LHCN-M2 (cell line): ENCODE measurements at places on chromosomes 13 and 19. TPM values are rescaled to one million over a fixed set of nuclear protein-coding genes. Genes with fewer than 3 reads are reported as not detected.

DNA sequence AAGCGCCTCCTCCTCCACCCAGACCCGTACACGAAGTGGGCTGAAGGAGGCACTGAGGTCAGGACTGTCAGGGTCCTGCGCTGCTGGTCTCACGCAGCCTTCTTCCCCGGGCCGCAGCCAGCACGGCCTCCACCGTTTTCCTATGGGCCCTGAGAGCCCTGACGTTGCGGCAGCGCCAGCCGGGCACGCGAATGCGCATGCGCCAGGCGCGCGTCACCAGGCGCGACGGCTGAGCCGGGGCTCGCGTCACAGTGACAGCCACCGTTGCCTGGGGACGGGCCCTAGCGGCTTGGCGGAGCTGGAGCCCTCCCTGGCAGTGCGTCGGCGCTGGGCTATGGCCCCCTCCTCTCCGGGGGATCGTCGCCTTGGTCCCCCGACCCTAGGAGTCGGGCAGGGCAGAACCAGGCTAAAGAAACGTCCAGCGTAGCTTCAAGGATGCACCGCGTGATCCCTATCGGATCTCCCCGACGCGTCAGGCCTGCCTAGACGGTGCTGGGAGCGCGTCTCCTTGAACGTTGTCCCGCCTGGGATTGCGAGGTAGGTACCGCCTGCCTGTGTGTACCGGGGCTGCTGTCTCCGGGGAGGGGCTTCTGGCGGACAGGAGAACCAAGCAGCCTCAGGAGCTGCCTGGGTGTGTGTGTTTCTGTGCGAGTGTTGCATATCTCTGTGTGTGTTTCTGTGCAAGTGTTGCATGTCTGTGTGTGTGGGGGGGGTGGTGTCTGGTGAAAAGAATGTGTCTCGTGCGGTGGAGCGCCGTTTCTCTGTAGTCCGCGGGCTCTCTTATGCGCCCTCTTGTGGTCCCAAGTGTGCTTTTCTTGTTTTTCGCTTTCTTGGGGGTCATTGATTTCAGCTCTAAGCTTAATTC lies 43.2 kb downstream of the ZNF571 start:
- DNase-seq = no peak

- no peak for DNase-seq
These were observed 21.8 kb upstream of the ZNF30 start for GRCh38 chr19:34904664-34905527.

The C19orf81 gene
- total RNA-seq = not detected in 2 replicates

DNA sequence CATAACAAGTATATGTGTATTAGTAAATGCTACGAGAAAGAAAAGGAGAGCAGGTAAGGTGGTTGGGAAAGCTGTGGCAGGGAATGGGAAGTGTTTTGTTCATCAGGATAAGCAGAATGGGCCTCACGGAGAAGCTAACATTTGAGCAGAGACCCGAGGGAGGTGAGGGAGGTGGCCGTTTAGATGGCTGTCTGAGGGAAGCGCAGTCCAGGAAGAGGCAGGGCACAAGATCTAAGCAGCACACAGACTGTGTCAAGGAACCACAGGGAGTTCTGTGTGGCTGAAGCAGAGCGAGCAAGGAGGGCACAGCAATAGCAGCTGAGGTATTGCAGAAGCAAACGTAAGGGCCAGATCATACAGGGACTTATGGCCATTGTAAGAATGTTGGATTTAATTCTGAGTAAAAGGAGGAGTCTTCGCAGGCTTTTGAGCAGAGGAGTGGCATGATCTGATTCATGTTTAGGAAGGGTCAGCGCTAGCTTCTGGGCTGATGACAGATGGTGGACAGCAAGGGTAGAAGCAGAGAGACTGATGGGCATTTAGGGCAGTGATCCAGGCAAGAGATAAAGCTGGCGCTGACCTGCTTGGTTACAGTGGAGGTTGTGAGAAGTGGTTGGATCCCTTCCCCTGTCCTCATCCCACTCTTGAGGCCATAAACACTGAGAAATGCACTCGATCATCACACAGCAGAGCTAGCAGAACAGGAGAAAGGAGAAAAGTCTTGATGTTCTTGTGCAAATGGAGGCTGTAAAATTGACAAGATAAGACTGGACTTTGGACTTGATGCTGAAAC lies 199.9 kb downstream of the LACC1 start:
- DNase-seq = no peak

- DNase-seq = no peak
These were observed 76.9 kb downstream of the TNFSF13B start for GRCh38 chr13:108346376-108346775.

- DNase-seq = no peak
These were observed 179.8 kb upstream of the NBEA start for GRCh38 chr13:34762312-34762711.

The KLHL1 gene
- not detected in 2 replicates for total RNA-seq

The KLK13 gene
- not detected in 2 replicates for total RNA-seq

The SHANK1 gene
- total RNA-seq = 3.6 and 6.3 TPM in 2 replicates

The CACNG7 gene
- 0.13 and 0.23 TPM in 2 replicates for total RNA-seq

The C19orf44 gene
- 2.4 and 3.8 TPM in 2 replicates for total RNA-seq

DNA sequence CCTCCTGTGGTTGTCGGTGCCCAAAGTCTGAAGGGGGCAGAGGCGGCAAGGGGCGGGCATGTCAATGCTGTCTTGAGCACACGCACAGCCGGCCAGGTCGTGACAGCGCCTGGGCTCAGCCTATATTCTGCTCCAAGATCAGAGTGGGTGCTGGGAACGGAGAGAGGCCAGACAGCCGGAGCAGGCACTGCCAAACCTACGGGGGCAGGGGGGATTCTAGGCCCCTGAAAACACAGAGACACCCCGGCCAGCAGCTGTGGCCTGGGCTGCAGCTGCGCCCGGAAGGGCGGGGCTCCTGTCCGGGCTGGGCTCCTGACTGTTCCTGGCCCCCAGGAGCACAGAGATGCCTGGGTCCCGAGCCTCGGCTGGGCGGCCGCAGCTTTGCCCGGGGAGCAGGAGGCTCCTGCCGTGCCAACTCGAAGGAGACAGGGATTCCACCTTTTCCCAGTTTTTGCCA lies 2662.9 kb upstream of the PCDH20 start:
- no peak for DNase-seq

GRCh38 chr19:4642625-4643024 lies 3.3 kb downstream of the TNFAIP8L1 start:
- no peak for DNase-seq

The TMEM272 gene
- total RNA-seq = not detected in 2 replicates

The CCDC70 gene
- total RNA-seq = not detected in 2 replicates

DNA sequence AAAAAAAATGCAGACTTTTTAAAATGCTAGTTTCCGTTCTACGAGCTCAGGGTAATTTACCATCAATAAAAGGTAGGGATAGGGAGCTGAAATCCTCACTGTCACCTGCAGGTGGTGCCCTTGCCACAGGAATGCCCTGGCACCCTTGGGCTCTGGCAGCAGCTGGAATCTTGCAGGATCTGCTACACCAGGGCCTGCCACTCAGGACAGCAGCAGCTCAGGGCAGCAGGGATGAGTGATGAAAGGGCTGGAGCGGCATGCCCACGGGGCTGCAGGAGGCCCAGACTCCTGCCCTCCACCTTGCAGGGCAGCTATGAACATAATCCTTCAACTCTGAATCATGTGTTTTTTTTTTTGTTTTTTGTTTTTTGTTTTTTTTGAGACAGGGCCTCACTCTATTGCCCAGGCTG lies 54.0 kb downstream of the GNG7 start:
- DNase-seq = peak; percentile 86

GRCh38 chr13:46627462-46627861 lies 74.5 kb downstream of the LRCH1 start:
- DNase-seq = no peak

The CBARP gene
- 4.6 and 4.7 TPM in 2 replicates for total RNA-seq

GRCh38 chr13:90919153-90919552 lies 428.3 kb upstream of the MIR17HG start:
- no peak for DNase-seq

DNA sequence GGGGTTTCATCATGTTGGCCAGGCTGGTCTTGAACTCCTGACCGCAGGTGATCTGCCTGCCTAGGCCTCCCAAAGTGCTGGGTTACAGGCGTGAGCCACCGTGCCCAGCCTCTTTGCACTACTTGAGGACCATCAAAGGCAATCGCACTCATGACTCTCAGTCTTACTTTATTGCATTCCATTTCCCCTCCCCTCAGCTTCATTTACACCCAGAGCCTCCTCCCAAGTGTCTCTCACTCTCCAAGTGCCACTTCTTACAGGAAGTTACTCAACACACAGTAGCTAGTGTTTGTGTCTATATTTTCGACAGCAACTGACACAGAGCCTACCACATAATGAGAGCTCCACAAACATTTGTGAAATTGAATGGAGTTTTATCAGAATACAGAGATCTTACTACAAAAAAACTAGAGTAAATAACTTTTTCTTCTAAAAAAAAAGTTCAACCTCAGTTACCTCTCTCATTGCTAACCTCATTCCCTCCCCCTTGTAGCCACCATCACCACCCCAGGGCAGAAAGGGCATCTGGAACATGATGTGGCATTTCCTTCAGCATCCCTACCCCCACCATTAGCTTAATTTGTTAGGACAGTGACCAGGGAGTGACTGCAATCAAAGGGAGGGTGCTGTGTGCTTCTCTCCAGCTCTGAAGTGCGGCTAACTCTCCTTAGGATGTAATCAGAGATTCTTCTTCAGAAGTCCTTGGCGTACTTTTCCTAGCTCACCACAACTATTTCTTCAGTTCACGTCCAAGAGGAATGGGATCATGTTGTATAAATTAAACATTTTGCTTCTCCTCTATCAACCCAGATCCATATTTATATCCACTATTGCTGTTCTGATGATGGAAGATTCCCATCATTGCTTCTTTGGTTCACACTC lies 17.0 kb upstream of the RUBCNL start:
- DNase-seq = no peak

The CD22 gene
- 1.0 and 2.2 TPM in 2 replicates for total RNA-seq

The EID2 gene
- total RNA-seq = 9.7 and 14.8 TPM in 2 replicates

The RASAL3 gene
- 0.06 TPM in 1 of 2 replicates, not detected in the other for total RNA-seq

DNA sequence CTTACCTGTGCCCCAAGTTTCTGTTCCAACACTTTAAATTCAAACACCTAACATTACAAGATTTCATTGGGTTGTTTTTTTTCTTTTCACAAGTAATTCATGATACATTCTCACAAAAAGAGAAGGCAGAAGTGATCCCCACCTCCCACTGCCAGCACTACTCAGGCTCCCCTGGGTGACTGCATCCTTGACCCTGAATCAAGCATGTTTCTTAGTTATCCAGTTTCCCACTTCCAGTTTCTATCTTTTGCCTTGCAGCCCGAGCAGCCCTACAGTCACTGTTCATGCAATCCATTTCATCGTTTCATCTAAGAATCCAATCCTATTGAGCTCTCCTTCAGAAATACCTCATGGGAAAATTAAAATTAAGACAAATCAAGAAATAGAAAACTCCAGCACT lies 61.4 kb downstream of the RNASEH2B start:
- no peak for DNase-seq

The CERS4 gene
- total RNA-seq = not detected in 2 replicates

- DNase-seq = no peak
These were observed 6.7 kb downstream of the ATP1A3 start for GRCh38 chr19:41987141-41987860.

- no peak for DNase-seq
These were observed 161.9 kb downstream of the B3GLCT start for GRCh38 chr13:31361673-31362072.

The C2CD4C gene
- total RNA-seq = 0.29 and 0.32 TPM in 2 replicates

- no peak for DNase-seq
These were observed 8.9 kb downstream of the TTYH1 start for GRCh38 chr19:54424201-54424600.

- peak; percentile 89 for DNase-seq
These were observed at the start of gene SLC25A30 for GRCh38 chr13:45417790-45418534. Gene SLC25A30, minus strand, starts transcription at chr13:45418373. Its CDS starts 6,948 bp downstream, at chr13:45411425.

DNA sequence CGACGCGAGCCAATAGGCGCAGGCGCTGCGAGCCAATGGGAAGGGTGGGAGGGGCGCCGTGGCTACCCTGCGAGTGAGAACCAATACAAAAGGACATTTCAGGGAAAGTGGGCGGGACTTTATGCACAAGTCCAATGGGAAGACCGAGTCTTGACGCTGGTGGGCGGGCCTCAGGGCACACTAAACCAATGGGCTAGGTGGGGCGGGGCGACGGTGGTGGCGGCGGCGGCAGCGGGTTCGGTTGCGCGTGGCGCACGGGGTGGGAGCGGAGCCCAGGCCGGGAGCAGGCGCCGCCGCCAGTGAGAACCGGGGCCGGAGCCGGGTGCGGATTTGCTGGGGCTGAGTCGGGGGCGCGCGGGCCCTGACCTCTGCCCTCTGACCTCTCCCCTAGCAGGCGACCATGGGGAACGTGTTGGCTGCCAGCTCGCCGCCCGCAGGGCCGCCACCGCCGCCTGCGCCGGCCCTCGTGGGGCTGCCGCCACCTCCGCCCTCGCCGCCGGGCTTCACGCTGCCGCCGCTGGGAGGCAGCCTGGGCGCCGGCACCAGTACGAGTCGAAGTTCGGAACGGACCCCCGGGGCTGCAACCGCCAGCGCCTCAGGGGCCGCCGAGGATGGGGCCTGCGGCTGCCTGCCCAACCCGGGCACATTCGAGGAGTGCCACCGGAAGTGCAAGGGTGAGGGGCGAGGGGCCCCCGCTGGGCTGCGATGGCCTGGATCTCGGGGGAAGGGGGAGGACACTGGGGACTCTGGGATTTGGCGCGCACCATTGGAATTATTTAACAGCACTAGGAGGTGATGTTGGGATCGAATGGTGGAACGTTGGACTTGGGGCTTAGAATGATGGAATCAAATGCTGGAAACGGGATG lies at the start of gene TOMM40:
Gene TOMM40 (plus strand): TSS at position 239 of the 867 bp plus-strand sequence. CDS start 162 bp downstream, at position 401.
- DNase-seq = peak; percentile 100

The MIA gene
- not detected in 2 replicates for total RNA-seq

- DNase-seq = peak; percentile 73
These were observed 24.0 kb upstream of the ALOX5AP start for GRCh38 chr13:30711375-30711774.

DNA sequence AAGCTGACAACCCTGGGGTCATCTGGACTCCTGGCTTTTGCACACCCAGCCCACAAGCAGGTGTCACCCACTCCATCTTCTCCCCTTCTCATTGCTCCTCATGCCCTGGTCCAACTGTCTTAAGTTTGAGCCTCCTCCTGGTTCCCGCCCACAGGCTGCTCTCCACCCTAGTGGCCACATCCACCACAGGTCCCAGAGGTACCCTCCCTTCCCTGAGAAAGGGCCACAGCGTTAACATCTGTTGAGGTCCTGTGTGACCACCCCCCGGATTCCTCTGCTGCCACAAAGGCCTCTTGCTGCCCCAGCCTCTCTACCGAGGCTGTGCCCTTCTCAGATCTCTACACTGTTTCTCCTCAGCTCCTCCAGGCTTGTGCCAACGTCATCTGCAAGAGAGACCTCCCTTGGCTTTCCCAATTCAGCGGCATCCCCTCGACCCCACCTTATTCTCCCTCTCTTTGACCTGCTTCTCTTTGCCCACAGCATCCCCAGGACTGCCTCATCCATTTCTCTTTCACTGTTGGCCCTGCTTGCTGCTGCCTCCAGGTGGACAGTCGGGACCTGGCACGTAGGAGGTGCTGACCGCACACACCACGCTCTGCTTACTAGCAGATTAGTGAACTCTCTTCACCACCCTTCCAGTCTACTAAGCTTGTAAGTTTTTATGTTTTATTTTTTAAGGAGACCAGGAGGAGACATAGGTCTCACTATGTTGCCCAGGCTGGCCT lies 33.3 kb downstream of the SUGP2 start:
- DNase-seq = no peak
